ENCODE measurements at places on chromosomes 2 and 18.

GRCh38 chr2:201517094-201517493 lies 65.6 kb downstream of the STRADB start:
- DNase-seq = no peak

DNA sequence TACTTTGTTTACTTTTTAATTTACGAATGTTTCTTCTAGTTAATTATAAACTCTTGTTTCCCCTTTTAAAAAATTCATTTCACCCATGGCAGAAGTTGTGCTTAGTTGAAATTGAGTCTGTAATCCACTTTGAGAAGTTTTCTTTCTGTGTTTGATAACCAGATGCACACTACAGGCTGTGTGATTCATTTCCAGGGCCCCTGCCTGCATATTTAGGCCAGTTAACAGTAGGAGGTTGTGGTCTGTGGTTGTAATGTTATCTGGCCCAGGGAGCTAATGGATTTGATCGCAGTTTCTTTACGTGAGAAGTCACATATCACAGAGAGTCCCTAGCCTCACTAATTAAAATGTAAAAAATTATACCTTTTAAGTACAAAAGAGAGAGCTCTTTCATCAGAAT lies 3.3 kb downstream of the CDH7 start:
- no peak for DNase-seq

DNA sequence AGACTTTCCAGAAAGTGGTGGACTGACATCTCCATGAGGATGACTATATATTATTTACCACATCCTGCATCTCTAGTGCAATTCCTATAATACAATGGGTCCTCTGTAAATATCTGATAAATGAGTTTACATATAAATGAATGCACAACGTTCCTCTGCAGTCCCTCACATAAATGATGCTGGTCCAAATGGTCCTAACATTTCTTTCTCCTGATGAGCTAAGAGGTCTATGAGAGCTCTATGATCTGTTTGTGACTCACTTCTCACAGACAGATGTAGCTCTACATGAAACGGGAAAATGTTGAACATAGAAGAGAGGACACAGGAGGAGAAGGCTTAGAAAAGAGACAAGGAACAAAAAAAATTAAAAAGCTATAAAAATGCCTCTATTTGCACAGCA lies 201.2 kb upstream of the PIK3C3 start:
- DNase-seq = no peak

- no peak for DNase-seq
Observed at GRCh38 chr2:150690261-150690660, 202.8 kb upstream of the RND3 start.

- DNase-seq = no peak
Observed at GRCh38 chr18:21453511-21453901, 147.0 kb downstream of the ESCO1 start.

DNA sequence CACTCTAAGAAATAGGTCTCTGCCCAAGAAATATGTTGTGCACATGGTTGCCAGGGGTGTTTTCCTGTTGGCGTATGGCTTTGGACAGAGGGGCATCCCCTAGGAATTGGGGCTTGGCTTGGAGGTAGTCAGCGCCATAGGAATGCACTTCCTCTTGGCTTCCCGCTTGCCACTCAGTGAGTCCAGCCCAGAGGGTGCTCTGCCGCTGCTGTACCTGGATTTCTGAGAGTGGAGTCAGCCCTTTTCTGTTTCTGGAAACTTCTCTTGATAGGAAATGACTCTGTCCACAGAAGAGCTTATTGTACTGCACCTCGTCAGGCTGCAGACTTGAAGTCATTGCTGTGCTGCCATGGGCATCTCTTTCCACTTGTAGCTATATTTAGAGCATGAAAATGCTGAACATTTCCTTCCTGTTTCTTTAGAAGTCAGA lies 116.7 kb upstream of the MGAT5 start:
- DNase-seq = no peak

DNA sequence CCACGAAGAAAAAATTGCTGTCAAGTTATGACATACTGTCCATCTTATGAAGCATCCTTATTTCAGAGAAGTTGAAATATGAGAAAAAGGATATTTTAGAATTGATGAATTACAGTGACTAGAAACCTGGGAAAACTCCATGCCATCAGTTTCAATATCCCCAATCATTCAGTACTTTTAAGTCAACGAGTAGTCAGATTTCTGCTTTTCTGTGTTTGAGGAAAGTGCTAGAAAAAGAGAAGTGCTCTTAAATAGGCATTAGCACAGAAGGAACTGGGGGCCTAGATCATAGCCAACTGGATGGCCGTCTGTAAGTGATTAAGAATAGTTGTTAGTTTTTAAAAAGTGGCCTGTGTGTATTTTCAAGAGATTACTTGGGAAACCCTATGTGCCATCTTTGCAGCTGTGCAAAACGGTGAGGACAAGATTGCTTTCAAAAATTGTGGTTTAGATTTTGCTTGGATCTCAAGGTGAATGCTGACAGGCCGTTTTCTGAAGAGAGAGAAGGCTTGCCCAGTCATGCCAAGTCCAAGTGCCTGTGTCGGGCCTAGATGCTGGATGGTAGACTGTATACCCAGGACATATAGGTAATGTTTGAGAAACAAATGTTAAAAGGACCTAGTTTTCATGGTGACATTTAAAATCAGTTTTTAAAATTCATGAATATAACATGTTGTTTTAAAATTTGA lies 5.1 kb downstream of the NEDD4L start:
- no peak for DNase-seq

DNA sequence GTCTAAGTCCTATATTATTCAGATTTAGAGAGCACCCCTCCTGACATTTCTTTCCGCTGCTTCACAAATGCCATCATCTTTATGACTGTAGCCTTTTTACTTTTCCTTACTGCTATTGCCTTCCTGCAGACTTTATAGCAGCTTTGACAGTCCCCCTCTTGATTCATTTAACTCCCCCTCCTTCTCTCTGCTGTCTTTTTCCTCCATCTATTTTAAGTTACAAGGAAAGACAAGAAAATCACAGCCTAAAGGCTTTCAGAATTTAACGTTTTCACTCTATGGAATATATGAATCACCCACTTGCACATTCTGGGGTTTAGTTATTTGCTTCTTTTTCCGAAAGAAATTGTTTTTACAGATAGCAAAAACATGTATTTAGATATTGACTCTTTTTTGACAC lies 183.4 kb upstream of the SETBP1 start:
- no peak for DNase-seq

DNA sequence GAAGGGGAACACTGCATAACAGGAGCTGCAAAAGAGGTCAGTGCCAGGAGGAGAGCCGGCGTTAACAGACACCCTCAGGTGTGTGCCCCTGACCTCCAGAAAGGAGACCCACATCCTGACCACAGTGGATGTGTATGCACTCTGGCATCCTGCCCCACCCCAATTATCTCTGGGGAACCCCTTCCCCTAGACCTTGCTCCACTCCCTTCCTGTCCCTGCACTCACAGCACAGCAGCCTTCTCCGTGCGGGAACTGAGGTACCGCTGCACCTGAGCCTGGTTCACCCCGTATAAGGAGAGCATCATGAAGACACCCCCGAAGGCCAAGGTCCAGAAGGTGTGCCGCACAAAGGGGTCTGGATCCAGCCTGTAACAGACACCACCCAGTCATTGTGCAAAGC lies 7.3 kb upstream of the ATRAID start:
- no peak for DNase-seq

DNA sequence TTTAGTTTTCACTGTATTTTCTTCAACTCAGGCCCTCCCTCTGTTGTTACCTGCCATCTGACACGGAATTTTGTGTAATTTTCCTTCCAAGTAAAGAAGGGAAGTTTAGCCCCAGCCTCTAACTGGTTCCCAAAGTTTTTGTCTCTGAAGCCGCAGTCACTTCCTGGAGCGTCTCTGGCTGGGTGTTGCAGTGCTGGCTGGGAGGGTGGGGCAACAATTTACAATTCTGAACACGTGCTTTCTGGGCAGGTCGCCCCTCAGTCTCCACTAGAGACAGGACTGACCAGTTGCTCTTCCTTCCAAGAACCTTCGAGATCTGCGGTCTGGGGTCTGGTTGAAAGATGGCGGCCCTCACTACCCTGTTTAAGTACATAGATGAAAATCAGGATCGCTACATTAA lies 3.5 kb downstream of the CNDP2 start:
- DNase-seq = no peak

GRCh38 chr2:10960606-10961489 lies 49.1 kb downstream of the KCNF1 start:
- DNase-seq = no peak

- DNase-seq = no peak
Observed at GRCh38 chr2:127093648-127094210, 13.2 kb downstream of the BIN1 start.

DNA sequence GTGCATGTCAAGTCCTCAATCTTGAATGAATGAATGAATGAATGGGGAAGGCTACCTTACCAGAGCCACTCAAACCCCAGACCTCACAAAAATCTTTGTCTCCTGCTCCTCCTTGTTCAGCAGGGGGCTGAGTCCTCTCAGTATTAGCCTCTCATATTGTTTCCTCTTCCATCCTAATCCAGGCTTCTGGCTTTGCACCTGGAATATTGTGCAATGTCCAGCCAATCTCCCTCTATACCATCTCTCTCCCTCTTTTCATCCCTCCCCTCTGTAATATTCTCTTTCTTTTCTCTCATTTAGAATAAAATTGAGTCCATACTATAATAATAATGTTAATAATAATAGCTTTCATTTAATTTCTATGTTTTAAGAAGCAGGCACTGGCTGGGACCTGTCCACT lies 34.3 kb downstream of the ARHGAP25 start:
- no peak for DNase-seq

- DNase-seq = peak; percentile 43
Observed at GRCh38 chr18:73691118-73691517, 456.5 kb downstream of the FBXO15 start.

DNA sequence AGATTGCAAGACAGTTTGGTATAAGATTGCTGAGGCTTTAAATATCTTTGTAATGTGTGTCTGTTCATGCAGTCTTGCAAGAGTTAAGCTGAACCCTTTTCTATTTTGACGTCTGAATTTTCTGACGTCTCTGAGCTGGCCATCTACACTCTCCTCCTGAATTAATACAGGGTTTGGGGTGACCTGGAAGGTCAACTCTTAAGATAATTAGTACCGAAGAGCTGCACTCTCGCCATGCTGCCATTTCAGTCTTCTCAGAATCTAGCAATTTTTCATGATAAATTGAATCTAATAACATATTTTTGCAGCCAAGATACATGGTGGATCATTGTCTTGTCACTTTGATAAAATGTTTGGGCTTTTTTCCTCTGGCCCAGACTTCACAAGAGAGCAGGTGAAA lies 1245.2 kb upstream of the CELF4 start:
- no peak for DNase-seq

DNA sequence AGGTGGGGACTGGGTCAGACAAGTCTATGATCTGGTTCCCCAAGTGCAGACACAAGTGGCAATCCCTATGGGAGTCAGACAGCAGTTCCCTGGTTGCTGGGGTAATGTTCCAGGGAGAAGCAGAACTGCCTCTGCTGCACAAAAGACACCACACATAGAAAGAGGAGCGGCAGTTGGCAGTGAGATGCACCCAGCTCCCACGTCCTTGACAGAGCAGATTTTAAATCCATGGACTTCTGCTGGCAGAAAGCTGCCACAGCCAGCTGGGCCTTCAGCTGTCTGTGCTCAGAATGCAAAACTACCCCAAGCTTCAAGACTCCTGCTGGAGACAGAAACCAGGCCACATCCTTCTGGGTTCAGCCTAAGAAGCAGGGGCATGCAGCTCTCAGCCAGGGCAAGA lies 147.2 kb downstream of the ETAA1 start:
- DNase-seq = no peak

DNA sequence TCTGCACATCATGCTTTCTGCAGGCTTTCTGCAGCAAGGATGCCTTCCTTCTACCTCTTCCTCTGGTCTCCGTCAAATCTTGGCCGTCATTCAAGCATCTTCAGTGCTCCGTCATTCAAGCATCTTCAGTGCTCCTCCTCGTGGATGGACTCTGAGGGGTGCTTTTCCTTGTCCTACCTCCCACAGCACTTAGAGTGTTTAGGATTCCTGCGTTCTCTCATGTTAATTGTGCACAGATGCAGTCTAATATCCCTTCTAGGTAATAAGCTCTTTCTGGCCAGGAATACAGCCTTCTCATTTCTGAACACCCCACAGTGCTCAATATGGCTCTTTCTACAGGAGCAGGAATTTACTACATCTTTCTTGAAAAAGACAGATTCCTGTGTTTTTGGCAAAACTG lies 59.8 kb downstream of the ZNF236 start:
- no peak for DNase-seq

GRCh38 chr2:72113847-72114692 lies 33.6 kb downstream of the CYP26B1 start:
- DNase-seq = no peak

DNA sequence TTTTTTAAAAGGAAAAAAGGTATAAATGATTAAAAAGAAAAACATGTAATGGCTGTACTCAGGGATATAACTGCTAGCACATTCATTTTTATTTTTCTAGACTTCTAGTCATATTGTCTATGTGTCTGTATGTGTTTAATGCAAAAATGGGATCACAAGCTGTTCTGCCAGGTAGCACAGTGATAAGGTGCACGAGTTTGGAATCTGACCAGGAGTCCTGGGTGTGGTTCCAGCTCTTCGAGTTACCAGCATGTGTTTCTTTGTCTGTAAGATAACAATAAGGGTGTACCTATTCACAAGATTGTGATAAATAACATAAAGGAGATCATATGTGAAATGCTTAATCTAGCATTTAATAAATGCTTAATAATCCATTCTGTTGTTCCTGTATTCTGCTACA lies 145.3 kb downstream of the PKP4 start:
- DNase-seq = no peak

- no peak for DNase-seq
Observed at GRCh38 chr18:26925313-26925712, 59.8 kb upstream of the AQP4 start.

- DNase-seq = no peak
Observed at GRCh38 chr18:70453058-70453775, 164.4 kb downstream of the SOCS6 start.

DNA sequence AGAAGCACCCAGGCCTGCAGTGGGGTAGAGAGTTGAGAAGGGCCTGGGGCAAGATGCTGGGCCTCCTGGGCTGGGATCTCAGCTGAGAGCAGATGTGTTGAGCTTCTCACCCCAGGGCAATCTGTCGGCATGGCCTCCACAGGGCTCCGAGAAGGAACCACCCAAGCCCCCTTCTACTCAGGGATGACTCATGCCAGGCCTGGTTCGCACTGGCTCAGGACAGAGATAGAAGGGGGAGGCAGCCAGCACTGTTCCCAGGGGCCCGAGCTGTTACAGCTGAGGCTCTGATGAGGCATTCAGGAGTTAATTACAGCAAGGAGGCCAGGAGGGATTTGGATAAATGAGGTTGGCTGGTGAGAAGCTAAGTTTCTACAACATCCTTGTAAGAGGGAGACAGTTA lies 62.5 kb downstream of the CENPO start:
- peak; percentile 57 for DNase-seq

DNA sequence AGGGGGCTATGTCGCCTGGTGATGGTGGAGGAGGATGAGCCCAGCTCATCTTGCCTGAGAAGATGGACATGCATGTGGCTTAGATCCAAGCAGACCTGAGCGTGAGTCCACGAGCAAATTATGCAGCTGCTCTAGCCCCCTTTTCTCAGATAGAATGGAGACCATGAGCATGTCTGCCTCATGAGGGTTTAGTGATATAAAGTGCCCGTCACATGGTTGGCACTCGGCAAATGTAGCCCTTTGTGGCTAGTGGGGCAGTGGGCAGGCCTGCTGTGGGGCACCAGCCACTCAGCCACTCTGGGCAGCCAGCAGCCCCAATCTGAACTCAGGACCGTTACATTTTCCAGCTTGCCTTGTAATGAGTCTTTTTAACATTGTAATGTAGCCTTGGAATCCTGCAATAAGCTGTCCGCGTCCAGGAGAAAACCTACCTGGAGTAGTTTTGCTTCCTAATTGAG lies 92.1 kb upstream of the HS6ST1 start:
- DNase-seq = no peak
